ENCODE measurements at places on chromosomes 5 and 9.

DNA sequence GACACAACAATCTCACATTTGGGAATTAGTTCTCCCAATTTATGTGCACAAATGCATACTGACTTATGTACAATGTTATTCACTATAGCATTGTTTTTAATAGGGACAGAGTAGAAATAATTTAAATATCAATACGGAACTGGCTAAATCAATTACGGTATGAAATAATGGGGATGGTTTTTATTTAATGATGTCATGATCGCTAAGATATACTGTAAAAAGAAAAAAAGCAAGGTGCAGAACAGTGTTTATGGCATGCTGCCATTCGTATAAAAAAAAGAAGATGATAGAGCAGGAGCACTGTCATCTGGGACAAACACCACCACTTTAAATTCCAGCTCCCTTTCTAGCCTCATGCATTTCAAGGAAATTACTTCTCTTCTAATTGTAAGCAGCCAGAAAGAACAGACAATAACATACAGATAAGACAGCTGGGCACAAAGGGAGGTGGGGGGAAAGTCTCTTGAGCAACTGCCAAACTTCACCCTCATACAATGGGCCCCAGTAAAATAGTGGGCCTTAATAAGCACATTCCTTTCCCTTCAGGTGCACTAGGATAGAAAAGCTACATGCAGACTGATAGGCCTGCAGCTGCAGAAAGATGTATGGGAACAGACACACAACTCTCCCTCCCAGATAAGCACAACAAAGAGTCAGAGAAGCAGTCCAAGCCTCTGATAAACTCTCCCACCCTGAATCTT, 8.4 kb downstream of the SREK1IP1 start:
- no peak for DNase-seq

- no peak for DNase-seq
Measured at GRCh38 chr5:116488356-116489041, 86.1 kb downstream of the SEMA6A start.

DNA sequence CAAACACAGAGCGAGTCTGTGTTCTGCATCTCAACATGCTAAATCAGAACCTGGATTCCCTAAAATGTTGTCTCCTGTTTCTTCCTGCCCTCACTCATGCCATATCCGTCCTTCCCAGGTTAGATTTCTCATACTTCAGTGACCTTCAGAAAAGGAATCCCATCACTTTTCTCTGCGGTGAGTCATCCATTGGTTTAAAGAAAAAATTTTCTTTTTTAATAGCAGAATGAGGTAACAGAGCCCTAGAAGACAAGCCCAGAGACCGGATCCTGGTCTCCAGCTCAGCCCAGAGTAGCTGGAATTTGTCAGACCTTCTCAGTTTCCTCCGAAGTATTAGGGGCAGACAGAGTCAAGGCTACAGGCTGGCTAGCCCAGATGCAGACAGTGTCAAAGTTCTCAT, 143.2 kb upstream of the DMRT1 start:
- peak; percentile 67 for DNase-seq

- DNase-seq: no peak
Measured at GRCh38 chr5:38029397-38030065, 189.7 kb upstream of the GDNF start.

GRCh38 chr9:112174222-112174964, 704 bp downstream of the SUSD1 start:
- DNase-seq: peak; percentile 70

DNA sequence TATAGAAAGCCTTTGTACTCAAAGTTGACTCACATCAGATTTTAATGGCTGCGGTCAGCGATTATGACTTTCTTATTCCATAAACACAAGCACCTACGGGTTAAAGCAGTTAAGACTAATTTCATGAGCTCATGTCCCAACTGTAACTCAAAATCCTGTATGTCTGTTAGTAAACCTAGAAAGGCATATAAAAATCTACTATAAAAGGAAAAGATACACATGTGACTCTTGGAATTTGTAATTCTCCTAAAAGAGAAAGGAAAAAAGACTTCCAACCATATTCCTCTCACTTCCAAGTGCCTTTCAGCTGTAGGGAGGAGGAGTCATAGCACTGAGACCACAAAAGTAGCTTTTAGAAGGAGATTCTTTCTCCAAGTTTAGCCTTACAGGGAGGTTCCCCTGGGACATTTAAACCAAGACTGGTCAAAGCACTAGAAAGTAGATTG, 129.1 kb downstream of the EBF1 start:
- no peak for DNase-seq

GRCh38 chr9:128840524-128840923, 10.9 kb upstream of the SPOUT1 start:
- no peak for DNase-seq

GRCh38 chr5:52709167-52709925, 78.4 kb upstream of the ITGA1 start:
- DNase-seq: no peak

- no peak for DNase-seq
Measured at GRCh38 chr5:31106278-31106677, 87.2 kb upstream of the CDH6 start.

DNA sequence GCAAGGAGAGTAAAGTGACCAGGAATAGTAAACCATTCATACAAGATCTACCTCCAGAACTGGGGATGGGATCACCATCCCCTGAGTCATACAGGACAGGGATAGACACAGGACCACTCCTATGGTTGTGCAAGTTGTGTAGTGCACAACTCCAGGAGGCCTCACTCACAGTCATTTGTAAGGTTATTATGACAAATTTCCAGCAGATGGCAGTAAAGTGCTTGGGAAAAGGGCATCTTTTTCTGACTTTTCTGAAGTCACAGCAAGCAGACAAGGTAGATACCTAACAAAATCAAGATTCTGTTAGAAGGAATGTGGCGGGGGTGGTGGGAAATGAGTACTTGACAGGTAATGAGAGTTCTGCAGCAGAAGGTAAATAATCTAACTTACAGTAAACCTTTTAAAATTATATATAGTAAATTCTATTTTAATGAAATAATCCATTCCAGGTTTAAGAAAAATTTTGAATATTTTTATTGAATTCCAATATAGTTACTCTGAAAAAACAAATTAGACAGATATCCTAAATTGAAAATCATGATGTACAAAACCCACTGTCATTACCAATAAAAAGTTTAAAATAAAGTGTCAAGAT, 16.7 kb upstream of the KIF27 start:
- peak; percentile 92 for DNase-seq

DNA sequence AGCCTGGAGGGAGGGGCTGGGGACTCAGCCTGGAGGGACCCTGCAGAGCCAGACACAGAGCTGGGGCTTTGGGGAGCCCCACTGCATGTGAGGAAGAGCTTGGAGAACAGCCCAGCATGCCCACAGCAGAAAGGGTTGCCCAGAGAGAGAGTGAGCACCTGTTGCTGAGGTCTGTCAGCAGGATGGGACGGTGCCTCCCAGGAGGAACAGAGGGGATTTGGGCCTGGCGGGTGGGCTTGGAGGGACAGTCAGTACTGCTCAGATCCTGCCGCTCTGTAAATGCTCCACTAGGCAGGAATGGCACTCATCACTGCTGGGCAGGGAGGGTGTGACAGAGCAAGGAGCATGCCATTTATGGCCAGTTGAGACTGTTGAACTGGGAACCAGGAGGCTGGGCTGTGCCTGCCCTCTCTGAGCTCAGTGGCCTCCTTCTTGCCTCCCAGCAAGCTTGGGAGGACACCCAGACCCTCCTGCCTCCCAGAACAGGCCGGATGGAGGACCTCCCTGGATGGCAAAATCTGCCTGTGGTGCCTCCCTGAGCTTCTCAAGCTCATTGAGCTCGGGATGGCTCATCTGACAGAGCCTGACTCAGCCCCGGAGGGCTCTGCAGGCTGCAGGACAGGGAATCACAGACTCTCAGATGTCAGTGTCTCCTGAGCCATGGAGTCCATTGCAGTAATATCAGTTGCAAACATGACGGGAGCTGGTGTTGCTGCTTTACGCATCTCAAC, 786 bp upstream of the HRCT1 start:
- peak; percentile 48 for DNase-seq
